ENCODE measurements at places on chromosomes 6 and 20. TPM values are rescaled to one million over a fixed set of nuclear protein-coding genes. Genes with fewer than 3 reads are reported as not detected.
A peak's percentile ranks its signal among the peaks of the same experiment; 100 is the strongest.

DNA sequence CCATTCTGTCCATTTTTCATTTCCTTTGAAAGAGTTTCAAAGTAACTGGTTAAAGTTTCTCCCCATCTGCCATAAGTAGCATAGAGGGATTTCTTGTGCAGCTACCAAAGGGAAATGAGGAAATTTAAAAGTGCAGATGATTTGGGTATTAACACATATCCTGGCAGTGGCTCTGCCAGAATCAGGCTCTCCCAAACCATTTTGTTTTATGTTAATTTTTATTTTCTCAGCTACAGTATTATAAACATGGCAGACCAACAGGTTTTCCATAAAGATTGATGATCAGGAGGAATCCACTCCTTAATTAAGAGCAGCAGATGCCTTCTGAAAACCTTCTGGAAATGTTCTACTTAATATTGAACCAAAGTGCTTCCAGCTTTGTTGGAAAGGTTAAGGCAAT lies 13.9 kb downstream of the PLCB4 start:
- no peak for DNase-seq

TGM3 gene
- polyA plus RNA-seq = not detected

SRSF12 gene
- polyA plus RNA-seq = 0.04 TPM

DEFB132 gene
- polyA plus RNA-seq = not detected

SLC35D3 gene
- polyA plus RNA-seq = not detected

GRCh38 chr6:32604434-32604877 lies 14.8 kb upstream of the HLA-DRB1 start:
- peak; percentile 71 for DNase-seq

DNA sequence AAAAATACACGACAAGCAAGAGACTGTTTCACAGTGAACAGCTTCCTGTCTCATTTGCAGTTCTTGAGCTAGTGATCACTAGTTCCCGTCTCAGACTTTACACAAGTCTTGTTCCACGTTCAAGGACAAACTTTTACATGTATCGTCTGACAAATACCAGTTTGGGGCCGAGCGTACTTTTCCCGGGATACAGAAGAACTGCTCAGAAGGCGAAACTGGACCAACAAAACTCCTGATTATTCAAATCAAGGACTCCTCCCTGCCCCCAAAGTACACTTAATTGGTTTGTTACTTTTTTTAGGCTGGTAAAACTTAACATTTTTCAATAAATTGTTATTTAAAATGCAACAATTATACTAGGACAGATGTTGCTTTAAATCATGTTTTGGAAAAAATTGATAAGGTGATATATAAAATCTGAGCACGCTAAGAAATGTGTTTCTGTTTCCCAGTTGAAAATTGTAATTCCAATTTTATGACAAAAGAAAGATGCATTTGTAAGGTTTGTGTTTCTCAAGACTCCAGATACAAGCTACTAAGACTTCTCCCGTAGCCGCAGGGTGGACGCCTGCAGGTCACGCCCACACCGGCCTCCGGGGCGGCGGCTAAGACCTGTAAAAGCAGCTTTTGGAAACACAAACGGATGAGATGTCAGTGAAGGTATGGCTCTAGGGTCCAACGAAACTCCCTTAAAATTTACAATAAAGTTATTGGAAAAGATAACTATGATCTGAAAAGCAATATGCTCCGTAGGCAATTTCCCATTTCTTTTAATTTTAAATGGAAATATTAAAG lies 16.8 kb upstream of the TCFL5 start:
- DNase-seq = no peak

- no peak for DNase-seq
Observed at GRCh38 chr6:23841116-23841515, 284.9 kb upstream of the NRSN1 start.

DNA sequence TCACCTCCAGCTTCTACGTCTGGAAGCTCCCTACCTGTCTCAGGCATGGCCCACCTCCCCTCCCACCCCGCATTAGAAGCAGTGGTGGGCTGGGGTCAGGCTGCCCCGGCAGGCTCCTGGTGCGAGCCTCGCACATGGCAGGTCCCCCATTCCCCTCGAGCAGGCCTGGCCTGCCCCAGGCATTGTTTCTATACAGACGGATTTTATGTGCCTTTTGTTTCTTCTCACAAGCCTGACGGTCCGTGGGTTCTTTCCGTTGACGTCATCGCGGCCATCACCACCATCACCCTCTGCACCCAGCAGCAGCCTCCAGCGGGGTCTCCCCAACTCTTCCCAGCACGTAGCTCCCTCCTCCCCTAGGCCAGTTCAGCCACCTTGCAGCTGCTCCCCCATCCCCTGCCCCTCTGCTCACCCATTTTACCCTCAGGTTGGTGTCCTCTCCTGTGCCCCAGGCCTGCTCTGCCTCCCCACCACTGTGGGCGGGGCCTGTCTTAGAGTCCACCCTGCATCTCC lies 4.6 kb downstream of the CST7 start:
- no peak for DNase-seq

BPIFA1 gene
- not detected for polyA plus RNA-seq

JPH2 gene
- polyA plus RNA-seq = not detected
